NCI-H1436 treated with DMSO at 0.1 percent for 48 hours (cell line): ENCODE measurements at places on chromosomes 16 and 17.

- no peak for DNase-seq
Measured at GRCh38 chr17:50672831-50673551, 34.7 kb downstream of the ANKRD40 start.

DNA sequence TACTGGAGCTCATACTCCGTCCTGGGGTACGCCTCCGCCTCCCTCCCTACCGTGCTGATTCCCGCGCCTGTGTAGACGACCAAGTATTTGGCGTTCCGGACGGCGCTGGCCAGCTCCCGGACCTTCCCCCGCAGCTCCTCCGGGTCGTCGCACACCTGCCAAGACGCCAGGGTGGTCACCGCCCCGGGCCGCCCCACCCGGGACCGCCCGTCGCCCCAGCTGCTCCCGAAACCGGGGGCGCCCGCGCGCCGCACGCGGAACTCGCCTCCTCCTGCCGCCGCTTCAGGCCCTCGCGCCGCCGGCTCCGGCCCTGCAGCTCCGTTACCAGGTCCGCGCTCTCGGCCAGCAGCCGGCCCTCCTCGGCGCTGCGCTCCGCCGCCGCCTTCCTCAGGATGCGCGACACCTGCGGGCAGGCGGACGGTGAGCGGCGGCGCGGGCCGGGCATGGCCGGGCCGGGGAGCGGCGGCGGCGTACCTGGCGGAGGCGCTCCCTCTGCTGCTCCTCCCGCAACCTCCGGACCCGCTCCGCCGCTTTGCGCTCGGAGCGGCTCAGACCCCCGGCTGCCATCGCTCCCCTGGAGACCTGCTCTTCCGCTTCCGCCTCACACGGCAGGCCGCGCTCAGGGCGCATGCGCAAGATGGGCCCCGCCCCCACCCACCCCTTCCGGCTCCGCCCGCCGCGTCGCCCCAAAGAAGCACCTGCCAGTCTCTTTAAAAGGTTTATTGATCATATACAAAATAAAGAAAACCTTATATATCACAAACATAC, at the start of gene SIRT7:
Gene SIRT7, minus strand, starts transcription at position 612 of the 768 bp plus-strand sequence. Its CDS starts 45 bp downstream, at position 567.
- DNase-seq: peak; percentile 19

DNA sequence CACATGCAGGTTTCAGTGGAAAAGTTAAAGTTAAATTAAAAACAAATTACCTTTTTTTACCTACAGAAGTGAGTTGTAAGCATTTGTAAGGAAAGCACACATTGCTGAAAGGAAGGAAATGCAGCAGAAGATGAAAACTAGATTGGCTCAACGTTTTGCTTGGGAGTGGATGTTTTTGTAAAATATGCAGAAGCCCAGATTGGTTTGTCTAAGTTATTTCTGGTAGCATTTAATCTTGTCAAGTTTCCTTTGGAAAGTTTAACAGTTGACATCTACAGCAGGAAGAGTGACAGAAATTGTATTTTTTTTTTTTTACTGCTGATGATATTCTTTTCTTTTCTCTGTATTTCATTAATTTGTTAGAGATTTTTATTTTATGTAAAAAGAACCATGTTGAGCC, 315.1 kb upstream of the MON1B start:
- no peak for DNase-seq

DNA sequence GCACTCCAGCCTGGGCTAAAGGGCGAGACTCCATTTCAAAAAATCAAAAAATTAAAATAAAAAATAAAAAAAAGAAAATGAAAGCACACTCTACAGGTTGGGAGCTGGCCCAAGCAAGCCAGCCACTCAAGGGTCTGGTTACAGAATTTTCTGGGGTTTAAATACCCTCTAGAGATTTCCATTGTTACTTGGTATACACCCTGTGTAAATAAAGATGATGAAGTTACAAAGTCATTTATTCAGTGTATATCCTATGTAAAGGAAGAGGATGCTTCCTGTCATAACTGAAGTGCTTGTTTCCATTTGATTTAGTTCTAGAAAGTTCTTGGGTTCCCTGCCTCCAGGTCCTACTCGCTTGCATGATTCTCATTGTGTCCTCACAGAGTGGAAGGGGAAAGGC, 79.9 kb upstream of the C17orf78 start:
- peak; percentile 47 for DNase-seq

DNA sequence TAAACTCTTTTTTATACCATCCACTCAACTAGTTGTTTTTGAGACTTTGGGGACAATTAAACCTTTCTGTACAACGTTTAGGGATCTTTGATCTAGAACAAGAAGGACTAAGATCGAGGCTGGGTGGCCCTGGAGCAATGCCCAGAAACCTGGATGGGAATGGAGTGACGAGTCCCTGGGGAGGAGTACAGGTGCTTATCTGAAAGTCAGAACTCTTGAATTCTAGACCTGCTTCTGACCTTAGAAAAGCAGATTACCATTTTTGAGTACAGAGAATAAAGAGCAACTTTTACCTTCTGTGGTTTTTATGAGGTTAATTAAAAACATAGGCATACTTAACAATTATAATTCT, 17.8 kb downstream of the UBE2Z start:
- DNase-seq: no peak

- DNase-seq: no peak
Measured at GRCh38 chr17:19306160-19307111, 56.1 kb downstream of the B9D1 start.
